ENCODE measurements at places on chromosomes 3 and 15.

- DNase-seq, result no peak
Measured at GRCh38 chr3:7779331-7779730, 722.3 kb upstream of the LMCD1 start.

DNA sequence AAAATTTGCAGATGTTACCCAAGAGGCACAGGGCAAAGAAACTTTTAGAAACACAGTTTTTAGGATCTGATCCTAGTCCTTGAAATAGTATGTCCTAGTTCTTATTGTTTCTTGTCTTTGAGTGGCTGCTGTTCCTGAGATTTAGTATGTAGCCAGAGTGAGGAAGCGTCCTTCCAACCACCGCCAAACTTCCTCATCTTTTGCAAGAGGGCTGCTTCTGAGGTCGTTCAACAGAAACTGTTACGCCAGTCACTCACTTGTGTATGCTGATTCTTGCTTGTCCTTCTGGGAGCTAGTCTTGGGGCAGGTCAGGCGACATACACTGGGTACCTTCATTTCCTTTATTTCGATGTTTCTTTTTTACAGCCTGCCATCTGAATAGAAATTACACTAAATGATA, 577.3 kb upstream of the ZNF717 start:
- no peak for DNase-seq

- DNase-seq, result no peak
Measured at GRCh38 chr3:192215-192929, 4.2 kb upstream of the CHL1 start.

DNA sequence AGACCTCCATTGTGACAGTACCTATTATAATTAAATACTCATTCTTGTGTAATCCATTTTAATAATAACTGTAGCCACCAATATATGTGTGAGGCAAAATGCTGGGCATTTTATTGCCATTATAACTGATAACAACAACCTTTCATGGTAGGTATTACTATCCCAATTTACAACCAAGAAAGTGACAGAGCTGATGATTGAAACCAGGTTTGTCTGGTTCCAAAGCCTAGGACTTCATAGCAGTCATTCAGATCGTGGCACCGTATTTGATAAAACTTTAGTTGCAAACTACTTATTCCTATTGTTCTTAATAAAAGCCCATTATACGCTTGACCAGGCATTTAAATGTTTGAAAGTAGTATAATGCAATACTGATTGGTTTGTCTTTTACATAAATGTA, 26.4 kb upstream of the VILL start:
- DNase-seq, result no peak

- no peak for DNase-seq
Measured at GRCh38 chr15:52464478-52464877, 64.2 kb downstream of the MYO5A start.

GRCh38 chr15:68791431-68792283, 29.0 kb downstream of the ANP32A start:
- no peak for DNase-seq

GRCh38 chr3:40780291-40780924, 255.6 kb downstream of the ZNF621 start:
- no peak for DNase-seq

DNA sequence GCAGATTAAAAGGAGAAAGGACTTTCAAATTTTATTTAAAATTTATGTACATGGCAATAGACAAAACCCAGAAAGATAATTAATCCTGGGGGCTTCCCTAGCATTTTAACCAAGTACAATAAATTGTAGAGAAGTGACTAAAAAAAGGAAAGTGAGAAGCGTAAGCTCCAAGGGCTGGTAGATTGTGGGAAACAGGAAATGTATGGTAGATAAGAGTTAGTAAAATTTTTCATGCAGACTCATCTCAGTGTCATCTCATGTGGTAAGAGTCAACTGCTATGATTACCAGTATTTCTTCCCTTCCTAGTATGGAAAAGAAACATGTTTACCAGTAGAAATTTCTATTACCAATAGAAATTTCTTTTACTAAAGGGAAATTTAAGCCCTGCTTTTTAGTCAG, 464.3 kb upstream of the AGTR1 start:
- DNase-seq, result no peak

DNA sequence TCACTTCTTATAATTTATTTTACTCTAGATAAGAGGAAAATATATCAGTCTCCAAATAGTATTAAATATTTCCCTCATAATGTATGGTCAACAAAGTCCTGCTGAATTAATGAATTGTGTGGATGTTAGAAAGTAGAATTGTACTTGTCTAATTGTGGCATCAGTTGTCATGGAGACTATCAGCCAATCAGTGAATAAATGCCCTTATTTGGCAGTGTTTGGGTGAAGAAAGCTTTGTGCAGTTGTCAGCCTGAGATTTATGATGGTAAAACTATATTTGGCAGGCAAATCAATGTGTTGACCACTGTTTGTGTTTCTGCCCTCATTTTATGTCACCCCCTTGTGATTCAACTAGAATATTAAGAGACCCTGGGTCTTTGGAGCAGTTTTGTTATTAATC, 293.6 kb upstream of the MDFIC2 start:
- DNase-seq, result peak; percentile 36

- peak; percentile 7 for DNase-seq
Measured at GRCh38 chr3:136882571-136882970, 20.6 kb downstream of the NCK1 start.

Data from COR-L47 (cell line).